ENCODE measurements at places on chromosomes 7 and 10.

DNA sequence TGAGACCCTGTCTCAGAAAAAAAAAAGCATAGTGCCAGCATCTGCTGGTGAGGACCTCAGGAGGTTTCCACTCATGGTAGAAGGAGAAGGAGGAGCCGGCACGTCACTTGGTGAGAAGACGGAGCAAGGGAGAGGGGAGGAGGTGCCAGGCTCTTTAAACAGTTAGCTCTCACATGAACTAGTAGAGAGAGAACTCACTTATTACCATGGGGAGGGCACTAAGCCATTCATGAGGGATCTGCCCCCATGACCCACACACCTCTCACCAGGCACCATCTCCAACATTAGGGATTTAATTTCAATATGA, 62.9 kb upstream of the VKORC1L1 start:
- DNase-seq = no peak

GRCh38 chr10:11046776-11047160, 29.1 kb downstream of the CELF2 start:
- DNase-seq = no peak

- DNase-seq = no peak
Measured at GRCh38 chr7:100435401-100436304, 644 bp downstream of the PPP1R35 start.

- DNase-seq = no peak
Measured at GRCh38 chr7:34043461-34044305, 138.3 kb downstream of the BMPER start.

DNA sequence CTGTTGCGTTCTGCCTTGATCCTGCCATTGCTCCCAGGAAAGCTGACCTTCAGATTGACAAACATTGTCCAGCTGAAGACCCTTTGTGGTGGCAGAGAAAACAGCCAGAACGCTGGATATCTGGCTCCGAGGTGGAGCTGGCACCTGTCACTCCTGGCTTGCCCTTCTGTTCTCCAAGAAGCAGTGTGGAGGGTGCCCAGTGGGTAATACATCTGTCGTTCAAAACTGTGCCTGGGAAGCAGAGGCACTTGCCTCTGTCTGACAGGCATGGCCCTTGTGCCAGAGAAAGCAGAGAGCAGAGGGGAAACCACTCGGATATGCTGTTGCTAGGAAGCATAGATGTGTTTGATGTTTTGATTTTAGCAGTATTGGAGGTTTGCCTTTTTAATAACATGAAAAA, 231.4 kb downstream of the BMPER start:
- DNase-seq = no peak

GRCh38 chr7:46153951-46154787, 233.1 kb upstream of the IGFBP3 start:
- no peak for DNase-seq

- no peak for DNase-seq
Measured at GRCh38 chr10:69481811-69482524, 30.7 kb downstream of the TSPAN15 start.

- DNase-seq = no peak
Measured at GRCh38 chr7:88073626-88074025, 139.6 kb downstream of the ADAM22 start.

- DNase-seq = no peak
Measured at GRCh38 chr10:29522918-29523317, 111.9 kb downstream of the SVIL start.

DNA sequence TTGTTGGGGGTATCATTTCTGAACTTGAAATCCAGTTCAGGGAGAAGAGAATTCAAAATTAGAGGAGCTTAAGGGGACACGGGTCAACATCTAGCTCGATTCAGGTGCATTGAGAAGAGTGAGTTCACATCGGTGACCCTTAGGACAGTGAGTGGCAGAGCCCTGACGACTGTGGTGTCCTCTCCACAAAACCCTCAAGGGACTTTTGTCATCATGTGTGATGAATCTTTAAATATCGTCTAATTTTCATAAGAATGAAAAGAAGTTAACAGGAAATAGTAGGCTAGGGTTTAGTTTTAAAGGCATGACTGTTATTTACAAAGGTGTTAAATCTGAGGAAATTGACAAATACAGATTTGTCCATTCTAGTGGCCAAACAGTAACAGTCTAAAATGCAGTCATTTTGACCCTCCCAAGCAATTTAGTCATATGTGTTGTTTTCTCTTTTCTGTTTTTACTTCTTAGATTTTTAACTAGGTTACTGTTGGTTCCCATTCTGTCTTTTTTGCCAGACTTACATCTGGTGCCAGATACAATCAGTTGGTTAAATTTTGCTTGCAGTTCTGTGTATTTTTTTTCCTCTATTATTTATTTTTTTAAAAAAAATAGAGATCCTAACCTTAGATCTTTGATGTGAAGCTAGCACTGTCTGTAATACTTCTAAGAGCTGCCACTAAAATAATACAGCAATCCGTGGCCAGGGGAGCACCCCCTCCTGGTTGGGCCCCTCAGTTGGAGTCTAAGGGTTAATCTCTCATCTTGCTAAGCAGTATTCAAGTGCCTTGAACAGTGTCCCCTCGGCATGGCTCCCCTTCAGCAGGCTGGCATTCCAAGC, 34.9 kb upstream of the SH2B2 start:
- DNase-seq = no peak

DNA sequence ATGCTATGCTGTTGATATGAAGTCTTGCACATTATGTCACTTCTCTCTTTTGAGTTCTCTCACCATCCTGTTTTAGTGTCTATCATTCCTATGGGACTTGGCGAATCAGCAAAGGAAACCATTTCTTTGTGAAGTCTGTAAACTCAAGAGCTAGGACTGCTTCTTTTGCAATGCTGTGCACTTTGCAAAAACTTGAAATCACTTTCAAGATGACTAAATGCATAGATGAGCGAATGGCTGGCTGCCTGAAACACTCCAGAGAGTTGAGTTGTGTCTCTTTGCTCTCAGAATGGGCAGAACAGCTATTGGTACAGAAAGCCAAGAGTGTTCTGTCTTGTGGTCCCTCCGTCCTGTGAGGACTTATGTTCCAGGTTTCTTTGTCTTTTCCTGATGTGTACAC, 18.3 kb upstream of the ELMO1 start:
- DNase-seq = no peak

DNA sequence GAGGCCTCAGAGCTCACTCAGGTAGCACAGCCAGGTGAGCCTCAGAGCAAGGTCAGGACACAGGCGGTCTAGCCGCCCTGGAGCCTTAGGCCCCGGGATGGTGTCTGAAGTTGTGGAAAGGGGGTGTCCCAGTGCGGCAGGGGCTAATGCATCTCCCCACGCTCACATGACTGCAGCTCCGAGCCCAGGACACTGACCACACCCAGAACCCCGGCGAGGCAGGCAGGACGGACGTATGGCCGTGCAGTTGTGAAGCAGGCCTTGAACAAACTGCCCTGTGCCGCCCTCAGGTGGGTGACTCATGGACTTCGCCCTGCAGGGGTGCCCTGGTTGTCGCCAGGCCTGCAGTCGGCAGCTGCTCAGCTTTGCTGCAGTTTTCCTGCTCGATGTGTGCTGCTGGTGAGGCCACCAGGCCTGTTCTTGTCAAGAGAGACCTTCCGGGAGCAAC, 5.0 kb upstream of the PRKAR1B start:
- DNase-seq = peak; percentile 54

DNA sequence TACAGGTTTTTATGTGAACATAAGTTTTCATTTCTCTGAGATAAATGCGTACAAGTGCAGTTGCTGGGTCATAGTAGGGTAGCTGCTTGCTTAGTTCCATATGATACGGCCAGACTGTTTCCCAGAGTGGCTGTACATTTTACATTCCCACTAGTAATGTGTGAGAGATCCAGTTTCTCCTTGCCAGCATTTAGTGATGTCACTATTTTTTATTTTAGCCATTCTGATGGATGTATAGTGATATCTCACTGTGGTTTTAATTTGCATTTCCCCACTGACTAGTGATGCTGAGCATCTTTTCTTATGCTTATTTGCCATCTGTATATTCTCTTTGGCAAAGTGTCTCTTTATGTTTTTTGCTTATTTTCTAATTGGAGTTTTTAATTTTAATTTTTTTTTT, 4.2 kb downstream of the ZMIZ2 start:
- DNase-seq = no peak

DNA sequence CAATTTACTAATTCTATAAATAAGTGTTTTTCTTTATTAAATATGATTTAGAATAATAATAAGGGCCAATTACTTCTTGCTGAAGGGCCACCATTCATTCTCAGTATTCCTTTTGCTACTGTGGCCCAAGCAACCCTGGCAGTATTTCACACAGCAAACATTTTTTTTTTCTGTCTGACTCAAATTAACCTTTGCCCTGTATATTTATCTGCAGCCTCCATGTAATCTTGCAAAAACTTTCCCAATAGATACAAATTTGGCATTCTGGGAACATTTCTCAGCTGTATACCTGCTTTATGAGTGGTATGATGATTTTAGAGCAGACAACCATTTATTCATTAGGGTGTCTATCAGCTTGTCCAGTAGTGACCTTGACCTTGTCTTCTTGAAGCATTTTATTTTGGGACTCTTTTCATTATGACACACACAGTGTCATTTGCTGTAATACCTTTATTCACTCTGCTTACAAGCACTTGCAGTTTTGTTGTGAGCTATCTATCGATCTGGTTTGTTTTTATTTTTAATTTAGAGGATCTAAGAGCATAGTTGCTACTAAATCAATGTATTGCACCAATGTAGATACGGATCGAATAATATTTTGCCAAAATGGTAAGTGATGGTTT, 159.7 kb upstream of the PLXDC2 start:
- no peak for DNase-seq

GRCh38 chr7:29234438-29234837, 39.9 kb downstream of the CHN2 start:
- DNase-seq = no peak

DNA sequence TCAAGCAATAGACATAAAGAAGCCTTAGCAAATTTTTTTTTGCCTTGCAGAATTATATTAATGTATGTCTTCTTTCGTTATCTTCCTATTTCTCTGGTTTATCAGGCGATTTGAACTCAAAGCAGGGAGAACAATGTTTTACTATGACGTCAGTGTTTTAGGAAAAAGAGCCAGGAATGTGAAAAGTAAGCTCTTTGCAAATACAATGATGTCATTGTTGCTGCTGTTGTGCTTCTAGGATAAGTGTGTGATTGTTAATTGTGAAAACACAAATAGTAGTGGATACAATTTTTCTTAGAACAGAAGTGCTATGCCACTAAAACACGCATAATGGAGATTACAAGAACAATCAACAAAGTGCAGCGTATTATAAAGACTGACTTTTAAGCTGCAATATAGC, 9.5 kb upstream of the AUTS2 start:
- no peak for DNase-seq

GRCh38 chr10:82801289-82801688, 926.3 kb downstream of the NRG3 start:
- no peak for DNase-seq

DNA sequence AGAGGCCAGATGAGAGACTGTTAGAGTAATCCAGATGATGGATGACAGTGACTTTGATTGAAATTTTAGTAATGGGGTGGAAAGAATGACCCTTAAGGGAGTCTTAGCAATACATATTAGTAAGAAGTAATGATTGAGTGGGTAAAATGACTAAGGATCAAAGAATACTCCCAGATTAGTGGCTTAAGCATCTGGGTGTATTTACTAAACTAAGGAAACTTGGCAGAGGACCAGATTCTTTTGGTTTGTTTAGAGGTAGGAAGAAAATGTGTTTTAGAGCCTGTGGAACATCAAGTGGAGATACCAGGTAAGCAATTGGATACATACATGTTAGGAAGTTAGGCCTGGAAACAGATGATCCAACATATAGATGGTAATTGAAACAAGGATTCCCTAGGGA, 58.8 kb upstream of the ADRA2A start:
- no peak for DNase-seq

GRCh38 chr7:83468251-83468739, 180.6 kb downstream of the SEMA3E start:
- DNase-seq = no peak

DNA sequence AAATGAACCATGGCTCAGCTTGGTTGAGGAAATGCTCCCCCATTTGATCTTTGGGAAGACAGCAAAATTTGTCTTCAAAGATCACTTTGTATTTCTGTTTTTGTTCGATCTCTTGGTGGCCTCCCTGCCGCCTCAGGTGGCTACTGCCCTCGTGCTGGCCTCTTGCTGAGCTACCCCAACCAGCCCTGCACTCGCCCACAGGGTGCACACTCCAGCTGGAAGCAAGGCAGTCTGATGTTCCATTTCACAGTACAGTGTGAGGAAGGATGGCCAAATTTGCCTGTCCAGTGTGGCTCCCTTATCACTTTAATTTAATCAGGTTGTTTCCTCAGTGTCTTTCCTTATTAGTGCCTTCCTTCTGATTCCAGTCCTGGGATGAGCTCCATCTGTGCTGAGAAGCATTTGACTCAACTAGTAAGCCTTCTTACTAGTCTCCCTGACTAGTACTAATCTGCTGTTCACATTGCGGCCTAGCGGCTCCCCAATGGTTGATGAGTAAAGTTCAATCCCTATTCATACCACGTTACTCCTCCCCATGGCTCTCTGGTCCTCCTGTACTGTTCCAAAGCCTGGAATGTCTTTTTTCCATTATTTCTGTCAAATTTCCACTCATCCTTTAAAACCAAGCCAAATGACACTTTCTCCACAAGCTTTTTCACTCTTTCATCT, 8.2 kb downstream of the MYOF start:
- DNase-seq = no peak

DNA sequence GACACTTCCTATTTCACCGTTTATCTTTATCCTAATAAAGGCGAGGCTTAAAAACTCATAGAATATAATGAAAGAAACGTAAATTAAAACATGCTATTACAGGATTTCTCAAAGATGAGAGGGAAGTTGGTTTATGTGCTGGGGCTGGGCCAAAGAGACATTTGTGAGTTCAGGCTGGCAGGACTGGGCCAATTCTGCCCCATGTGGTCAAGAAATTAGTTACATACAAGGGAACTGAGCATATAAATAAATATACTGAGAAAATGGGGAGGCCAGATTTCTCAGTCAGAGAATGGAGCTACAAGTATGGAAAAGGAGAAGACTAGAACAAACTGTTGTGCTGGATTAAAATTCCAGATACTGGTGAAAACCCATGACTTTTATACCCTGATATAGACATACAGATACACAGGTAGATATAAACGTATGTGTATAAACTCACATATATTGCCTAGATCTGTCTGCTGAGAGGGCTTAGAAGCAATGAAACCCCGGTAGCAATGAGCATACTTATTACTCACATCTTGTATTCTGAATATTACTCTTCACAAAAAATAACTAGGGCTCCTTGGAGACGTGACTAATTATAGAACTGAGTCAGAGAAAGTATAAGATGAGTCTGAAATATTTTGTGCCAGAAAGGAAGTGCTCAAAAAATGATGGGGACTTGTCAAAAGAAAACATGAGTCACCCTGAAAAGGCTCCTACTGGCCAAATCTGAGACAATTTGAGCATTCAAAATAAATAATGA, 155.7 kb upstream of the FGFR2 start:
- no peak for DNase-seq

- no peak for DNase-seq
Measured at GRCh38 chr7:129197771-129198170, 9.3 kb downstream of the SMO start.

GRCh38 chr10:79927111-79927828, 21.6 kb downstream of the SFTPD start:
- DNase-seq = no peak

Data from NCI-H510A (cell line).